Upper lobe of right lung (tissue), 1 donor: ENCODE measurements at places on chromosomes 13 and 19. TPM values are rescaled to one million over a fixed set of nuclear protein-coding genes. Genes with fewer than 3 reads are reported as not detected.

DNA sequence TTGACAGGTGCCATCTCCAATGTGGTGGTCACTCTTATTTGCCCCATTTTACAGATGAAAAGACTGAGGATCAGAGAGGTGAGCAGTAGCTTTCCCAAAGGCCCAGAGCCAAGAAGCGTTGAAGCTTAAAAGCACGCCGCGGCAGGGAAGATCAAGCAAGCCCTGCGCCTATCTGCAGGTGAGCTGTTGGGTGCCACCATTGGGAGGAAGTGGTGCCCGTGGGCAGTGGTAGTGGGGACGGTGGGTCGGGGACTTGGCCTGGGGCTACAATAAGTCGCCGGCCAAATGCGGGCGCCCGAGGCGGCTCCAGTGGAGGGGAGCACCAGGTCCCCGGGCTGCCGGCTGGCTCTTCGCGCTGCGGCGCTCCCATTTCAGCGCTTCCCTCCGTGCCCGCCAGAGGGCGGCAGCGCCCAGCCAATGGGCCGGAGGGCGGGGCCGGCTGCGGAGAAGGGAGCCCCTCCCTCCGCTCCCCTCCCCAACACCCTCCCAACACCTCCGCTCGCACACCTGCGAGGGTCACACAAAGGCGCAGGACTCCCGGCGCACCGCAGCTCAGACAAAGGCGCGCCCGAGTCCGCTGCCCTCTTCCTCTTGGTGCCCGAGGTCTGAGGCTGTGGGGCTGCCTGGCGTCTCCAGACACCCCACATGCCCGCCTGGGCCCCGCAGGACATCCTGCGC, 744 bp upstream of the POU2F2 start:
- peak; percentile 84 for DNase-seq

Gene PRSS57
- total RNA-seq, result not detected

DNA sequence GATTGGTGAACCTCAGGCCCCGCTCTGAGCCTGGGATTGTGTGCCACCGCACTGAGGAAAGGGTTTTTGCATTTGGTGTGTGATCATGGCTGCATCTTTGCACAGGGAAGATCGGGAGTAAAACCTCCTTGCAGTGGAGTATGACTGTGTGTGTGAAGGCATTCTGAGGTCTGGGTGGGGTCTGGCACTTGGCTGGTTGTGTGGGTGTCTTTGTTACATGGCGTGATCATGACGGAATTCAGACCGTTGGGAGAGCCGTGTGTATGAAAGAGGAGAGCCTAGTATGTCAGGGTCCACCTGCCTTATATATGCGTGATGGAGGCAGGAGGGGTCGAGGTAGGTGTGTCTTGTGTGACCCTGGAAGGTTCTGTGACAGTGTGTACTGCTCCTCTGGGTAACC, 740 bp upstream of the BEST2 start:
- no peak for DNase-seq

Gene TBXA2R
- 4.7 TPM for total RNA-seq

DNA sequence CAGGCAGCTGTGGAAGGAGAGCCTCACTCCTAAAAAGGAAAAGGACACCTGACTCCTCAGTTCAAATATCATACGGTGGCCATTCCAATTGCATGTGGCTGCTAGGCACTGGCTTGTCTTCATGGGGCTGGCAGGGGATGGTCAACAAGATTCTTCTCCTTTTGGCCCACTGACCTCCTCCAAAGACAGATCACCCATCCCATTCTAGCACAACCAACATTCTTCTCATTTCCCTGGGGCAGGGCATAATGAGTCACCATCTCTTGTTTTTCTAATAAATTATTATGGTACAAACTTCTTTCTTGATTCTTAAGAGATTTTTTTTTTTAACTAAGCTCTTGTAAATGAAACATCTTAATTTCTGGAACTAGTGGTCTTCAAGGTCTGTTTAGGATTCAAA, 136.7 kb upstream of the NBEA start:
- no peak for DNase-seq

- no peak for DNase-seq
These were observed 205.4 kb downstream of the ZNF536 start for GRCh38 chr19:30577551-30578105.

DNA sequence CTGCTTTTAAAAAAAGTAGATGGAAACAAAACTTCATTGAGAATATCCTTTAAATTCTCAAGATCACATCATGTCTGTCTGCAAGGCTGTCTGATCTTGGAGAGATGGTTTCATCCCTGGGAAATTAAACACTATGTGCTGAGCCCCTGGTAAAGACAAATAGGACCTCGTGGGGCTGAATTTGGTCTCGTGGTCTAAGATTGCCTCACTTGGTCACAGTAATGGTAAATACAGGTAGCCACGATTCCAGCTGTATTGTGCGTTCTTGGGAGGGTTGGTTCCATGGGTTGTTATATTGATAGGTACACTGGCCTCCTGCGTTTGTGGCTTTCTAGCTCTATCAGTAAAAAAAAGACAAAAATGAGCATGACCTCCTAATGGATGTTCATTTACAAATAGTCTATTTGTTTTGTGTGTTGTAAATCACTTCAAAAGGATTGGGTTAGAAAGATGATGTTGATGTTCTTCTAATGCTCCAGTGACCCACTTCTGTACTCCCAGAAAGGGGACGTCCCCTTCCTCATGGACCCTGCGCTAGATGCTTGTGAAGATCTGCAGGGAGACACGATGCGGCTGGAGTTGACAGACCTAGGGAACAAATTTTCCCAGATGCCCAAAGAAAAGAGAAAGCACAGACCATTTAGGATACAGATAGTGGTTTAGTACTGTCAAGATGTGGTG, 1.8 kb downstream of the CEBPG start:
- no peak for DNase-seq

Gene DIRAS1
- 1.8 TPM for total RNA-seq
